Umbilical cord (tissue), 2 donors: ENCODE measurements at places on chromosomes 2 and 18.
A peak's percentile ranks its signal among the peaks of the same experiment; 100 is the strongest.

GRCh38 chr2:62071126-62071598 lies 124.8 kb upstream of the B3GNT2 start:
- DNase-seq = peak; percentile 14

- no peak for DNase-seq
Measured at GRCh38 chr2:53744395-53745065, 23.1 kb upstream of the CHAC2 start.

- DNase-seq = no peak
Measured at GRCh38 chr2:85177031-85177824, 44.0 kb downstream of the TCF7L1 start.

- no peak for DNase-seq
Measured at GRCh38 chr2:170911314-170911889, 17.7 kb upstream of the GORASP2 start.

GRCh38 chr18:76496194-76496890 lies 1.3 kb upstream of the ZNF516 start:
- peak; percentile 71 for DNase-seq

DNA sequence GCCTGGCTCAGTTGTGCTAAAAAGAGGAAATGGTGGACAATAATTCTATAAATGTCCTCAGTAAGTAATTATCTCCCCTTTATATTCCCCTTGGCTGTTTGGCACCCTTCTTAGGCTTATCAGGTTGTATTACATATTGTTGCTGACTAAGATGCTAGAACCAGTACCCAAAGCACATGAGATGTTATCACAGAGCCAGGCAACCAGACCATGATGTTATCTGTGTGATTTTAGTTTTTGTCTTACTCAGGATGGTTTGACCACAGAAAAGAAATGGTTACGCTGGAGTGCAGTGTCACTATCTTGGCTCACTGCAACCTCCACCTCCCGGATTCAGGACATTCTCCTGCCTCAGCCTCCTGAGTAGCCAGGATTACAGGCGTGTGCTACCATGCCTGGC lies 15.2 kb downstream of the R3HDM1 start:
- no peak for DNase-seq

DNA sequence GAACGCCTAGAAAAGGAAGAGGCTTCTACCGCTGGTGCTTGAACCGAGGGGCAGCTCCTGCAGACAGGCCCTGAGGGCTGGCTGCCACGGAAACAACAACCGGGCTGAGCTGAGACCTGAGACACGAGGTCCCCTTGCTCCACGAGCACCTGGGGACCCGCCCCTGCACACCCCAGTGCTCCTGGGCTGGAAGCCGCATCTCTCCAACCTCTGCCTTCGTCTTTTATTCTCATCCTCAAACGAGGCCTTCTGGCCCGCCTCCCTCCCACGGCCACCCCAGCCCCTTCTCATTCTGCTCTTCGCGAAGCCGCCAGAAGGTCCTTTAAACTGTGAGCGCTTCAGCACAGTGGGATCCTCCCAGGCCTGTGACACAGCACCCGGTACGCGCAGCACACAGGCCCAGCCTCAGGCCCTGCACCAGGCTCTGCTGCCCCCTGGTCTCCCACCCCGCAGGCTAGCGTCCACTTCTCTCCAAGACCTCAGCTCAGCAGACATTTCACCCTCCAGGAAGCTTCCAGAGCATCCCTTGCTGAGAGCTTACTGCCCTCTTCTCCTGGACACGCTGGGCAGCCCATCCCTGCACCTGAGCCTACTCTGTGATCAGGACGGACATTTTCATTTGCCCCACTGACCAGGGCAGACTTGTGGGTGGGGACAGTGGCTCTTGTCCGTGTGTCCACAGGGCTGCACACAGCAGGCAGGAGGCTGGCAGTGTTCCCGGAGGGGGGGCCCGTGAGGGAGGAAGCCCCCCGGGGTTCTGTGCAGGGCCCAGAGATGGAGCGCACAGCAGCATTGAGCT lies 149.7 kb downstream of the PXDN start:
- DNase-seq = no peak

GRCh38 chr18:47908592-47908991 lies 21.9 kb downstream of the SMAD2 start:
- no peak for DNase-seq

- DNase-seq = no peak
Measured at GRCh38 chr2:147683380-147683779, 161.4 kb upstream of the ACVR2A start.
